ENCODE measurements at places on chromosomes 12 and 14. TPM values are rescaled to one million over a fixed set of nuclear protein-coding genes. Genes with fewer than 3 reads are reported as not detected.
A peak's percentile ranks its signal among the peaks of the same experiment; 100 is the strongest.

LGR5 gene
- 0.31 TPM for total RNA-seq

DPPA3 gene
- total RNA-seq: not detected

DNA sequence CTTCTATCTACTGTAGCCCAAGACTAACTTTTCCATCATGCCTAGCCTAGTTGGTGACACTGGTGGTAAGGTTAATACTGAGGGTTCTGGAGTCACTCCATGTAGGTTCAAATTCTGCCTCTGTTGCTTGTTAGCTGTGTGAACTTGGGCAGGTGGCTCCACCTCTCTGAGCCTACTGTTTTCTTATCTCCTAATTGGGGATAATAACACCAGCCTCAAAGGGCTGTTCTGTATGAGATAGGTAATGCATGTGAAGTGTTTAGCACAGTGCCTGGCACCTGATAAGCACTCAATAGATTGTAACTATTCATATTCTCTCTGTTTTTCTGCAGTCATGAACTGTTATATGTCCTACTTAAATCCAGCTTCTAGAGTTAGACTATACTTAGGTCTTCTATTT lies 17.5 kb upstream of the SPPL3 start:
- no peak for DNase-seq

DNA sequence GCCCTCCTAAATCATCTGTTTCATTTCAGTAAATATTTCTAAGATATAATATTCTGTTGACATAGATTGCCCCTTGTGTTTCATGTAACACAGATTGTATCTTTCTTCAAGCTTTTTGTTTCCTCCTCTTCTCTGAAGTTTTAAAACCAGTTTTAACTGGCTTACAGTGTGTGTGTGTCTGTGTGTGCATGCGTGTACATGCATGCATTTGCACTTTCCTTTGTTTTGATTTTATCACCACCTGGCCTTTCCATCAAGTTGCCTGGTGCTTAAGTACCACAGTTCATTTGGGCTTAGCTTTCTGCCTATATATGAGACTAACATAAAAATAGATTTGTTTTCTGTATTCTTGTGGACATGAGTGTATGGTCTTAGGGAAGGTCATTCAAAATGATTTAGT lies 31.9 kb downstream of the ETNK1 start:
- DNase-seq: no peak

- no peak for DNase-seq
Measured at GRCh38 chr12:3261782-3262359, 184.7 kb downstream of the TSPAN9 start.

DNA sequence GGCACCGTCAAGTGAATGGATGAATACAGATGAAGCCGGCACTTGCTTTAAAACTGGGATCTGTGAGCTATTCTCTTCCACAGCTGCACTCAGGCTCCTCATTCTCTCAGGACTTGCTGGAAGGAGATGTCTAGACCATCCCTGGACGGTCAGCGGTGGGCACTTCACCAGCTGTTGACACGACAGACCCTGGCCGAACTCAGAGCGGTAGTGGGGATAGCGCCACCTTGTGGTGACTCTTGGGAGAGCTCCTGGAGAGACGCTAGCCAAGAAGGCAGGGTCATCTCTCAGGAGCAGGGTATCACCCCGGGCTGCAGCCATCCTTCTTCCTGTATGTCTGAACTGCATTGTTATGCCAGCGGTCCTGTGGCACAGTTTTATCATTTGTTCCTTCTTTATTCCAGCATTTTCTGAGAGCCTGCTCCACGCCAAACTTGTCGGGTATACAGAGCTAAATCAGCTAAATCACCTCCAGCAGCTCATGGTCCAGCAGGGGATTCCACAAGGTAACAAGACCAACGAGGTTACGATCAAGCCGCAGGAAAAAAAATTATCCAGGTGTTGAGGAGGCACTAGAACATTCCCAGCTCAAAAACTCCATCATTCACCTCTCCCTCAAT lies 10.0 kb downstream of the WNT1 start:
- no peak for DNase-seq

SLC2A14 gene
- not detected for total RNA-seq

DNA sequence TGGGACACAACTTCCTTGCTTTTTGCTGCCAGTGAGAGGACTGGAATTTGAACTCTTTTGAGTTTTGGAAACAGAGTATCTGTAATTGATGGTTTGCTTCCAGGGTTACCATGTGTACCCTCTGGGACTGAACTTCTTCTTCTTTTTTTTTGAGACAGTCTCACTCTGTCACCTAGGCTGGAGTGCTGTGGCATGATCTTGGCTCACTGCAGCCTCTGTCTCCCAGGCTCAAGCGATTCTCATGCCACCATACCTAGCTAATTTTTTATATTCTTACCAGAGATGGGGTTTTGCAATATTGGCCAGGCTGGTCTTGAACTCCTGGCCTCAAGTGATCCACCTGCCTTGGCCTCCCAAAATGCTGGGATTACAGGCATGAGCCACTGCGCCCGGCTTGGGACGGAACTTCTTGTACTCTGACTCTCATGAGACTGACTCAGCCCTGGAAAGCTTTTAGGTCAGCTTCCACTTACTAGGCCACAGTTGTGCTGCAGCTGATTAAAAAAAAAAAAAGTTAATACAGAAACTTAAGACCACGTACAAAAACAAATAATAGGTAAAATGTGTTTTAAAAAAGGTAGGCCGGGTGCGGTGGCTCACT lies 15.8 kb downstream of the SEL1L start:
- peak; percentile 72 for DNase-seq

DNA sequence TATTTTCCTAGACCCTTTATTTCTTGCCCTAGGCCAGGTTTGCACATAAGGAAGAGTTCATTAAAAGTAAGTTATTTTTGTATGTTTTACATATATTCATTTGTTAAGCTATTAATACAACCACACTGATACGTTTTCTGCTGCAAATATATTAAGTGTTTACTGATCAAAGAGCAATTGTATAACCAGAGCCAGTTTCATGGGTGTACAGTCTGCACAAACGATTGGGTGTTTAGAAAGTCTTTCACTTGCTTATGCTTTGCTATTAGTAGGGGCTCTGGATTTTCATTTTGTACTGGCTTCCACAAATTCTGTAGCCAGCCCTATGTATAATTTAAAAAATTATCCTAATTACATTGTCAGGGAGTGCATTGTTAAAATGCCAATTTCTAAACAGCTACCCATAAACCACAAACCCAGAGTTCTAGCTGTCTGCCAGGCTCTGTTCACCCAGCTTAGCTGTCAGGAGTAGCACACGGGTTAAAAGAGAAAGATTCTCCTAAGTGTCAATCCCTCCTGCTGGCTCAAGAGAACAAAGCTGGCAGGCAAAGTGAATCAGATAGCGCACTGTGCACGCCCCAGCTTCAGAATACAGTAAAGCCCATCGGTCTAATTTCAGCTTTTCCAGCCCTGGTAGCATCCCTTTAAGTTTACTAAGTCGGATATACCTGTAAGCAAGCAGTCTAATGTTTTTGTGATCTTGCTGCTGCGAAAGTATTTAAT lies 151.0 kb upstream of the LMO3 start:
- no peak for DNase-seq

TFCP2 gene
- 8.6 TPM for total RNA-seq

GRCh38 chr12:55631733-55632132 lies 5.0 kb upstream of the OR10P1 start:
- DNase-seq: no peak

DNA sequence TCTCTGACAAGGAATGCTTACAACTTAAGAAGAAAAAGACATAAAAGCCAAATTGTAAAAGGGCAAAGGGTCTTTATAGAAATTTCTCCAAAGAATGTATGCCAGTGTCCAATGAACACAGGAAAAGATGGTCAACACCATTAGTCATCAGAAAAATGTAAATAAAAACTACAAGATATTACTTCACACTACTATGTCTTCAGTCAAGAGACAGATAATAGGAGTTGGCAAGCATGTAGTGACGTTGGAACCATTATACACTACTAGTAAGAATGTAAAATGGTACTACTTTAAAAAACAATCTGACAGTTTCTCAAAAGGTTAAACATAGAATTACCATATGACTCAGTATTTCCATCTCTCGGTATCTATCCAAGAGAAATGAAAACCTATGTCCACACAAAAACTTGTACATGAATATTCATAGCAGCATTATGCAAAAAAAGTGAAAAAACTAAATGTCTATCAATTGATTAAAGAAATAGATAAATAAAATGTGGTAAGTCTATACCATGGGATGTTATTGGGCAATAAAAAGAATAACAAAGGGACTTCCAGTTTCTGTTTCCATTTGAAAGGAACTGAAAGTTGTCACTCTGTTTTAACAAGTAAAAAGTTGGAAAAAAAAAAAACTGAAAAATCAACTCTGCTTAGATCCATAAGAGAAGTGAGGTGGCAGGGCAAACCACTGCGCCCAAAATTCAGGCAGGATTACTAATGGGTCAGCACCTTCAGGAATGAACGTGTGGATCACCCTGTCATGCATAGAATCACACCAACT lies 69.8 kb downstream of the ALG10B start:
- no peak for DNase-seq

SERPINA10 gene
- total RNA-seq: not detected

DNA sequence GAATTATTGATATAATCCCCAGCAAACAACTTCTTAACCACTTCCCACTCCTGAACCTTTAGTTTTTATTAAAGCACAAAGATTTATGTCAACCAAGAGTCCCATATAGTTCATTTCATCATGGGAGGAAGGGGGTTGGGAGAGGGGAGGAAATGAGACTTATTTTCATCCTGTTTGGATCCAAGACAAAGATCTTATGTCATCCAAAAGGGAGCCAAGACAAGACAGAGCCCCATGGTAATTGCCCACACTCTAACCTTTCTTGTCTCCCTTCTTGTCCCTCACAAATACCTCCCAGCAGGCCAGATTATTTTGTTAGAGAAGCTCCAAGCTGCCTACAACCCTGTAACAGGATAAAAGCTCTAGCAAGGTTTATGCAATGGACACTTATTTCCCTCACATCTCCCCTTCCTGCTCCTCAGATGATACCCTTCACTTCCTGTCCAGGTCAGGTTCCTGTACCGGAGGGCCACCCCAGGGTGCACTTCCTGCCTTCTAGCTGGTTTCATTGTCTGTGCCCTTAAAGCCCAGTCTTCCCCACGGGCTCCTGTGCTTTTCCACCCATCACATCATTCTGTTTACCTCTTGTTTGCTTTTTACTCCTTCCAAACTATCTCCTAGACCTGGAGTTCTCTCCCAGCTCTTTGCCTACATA lies 123.7 kb upstream of the MDM1 start:
- DNase-seq: no peak

DNA sequence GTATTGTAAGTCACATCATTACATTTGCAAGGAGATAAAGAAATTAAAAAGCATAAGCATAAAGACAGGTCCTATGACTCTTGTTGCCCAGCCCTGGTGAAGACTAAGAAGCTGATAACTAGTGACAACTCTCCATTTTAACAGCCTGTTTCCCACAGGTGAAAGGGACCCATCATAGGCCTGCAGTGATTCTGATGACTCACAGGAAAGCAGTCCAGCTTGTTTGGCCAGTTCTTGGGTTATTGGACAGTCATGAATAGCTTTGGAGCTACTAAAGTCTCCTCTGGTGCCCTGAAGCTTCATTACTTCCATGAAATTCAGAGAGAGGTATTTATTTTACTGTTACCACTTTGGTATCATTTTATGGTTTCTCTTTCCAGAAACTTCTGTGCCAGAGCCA lies 55.5 kb upstream of the DYRK2 start:
- no peak for DNase-seq

DNA sequence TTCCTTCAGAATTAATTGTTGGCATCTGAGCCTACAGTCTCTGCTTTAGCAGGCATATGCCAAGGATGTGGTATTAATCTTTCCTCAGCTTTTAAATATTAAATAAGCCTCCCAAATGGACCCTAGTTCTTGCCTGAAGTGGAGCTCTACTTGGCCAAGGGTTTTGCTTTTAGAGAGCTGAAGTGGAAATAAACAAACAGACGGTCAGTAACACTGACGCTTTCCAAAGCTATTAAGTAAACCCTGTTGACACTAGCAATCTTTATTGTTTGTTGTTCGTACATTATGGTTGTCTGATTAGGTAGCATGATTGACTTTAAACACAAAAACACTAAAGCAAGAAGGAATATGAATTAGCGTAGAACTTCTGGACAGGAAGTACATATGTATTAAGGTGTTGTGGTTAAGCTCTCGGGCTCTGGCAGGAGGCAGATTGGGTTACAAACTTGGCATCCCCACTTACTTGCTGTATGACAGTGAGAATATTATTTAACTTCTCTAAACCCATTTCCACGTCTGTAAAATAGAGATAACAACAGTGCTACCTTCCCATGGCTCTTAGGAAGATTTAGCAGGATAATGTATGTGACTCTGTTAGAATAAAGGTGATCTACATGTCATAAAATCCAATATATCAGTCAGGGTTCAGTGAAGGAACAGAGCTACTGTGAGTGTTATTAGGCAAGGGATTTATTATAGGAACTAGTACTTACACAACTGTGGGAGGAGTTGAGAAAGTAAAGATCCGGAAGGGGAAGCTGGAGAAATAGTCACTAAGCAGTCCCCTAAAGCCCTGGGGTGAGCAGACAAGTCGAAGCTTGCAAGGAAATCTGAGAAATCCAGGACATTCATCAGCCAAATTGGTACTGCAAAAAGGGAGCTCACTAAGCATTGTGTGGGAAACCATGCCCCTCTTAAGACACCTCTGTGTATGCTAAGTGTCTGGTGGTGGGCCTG lies 92.2 kb upstream of the ATF7IP start:
- no peak for DNase-seq

DNA sequence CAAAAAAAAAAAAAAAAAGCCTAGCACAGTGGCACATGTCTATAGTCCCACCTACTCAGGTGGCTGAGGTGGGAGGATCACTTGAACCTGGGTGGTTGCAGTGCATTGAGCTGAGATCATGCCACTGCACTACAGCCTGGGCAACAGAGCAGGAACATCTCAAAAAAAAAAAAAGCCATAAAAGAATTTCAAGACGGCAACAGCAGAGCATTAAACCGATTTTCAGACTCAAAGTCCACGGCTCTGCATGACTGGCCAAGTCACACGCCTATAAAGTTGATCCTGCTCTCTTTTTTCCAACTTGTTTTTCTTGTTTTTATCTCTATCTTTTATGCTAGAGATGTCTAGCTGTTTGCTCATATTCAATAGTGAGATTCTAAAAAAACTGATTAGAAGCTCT lies 45.3 kb downstream of the FBXO34 start:
- DNase-seq: no peak

DNA sequence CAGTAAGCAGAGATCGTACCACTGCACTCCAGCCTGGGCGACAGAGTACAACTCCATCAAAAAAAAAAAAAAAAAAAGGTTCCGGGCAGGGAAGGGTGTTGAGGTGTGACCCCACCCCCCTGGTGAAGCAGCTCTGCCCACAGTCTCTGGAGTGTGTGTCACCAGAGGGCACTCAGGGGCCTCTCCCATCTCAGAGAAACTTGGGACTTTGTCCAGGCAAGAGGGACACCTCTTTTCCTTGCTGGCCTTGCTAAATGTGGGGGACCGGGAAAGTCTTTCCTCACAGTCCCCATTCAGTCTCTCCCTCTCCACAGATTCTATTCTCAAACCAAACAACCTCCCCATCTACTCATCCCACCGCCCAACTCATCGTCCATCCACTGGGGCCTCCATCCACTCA lies 43.6 kb downstream of the RFLNA start:
- no peak for DNase-seq

DNA sequence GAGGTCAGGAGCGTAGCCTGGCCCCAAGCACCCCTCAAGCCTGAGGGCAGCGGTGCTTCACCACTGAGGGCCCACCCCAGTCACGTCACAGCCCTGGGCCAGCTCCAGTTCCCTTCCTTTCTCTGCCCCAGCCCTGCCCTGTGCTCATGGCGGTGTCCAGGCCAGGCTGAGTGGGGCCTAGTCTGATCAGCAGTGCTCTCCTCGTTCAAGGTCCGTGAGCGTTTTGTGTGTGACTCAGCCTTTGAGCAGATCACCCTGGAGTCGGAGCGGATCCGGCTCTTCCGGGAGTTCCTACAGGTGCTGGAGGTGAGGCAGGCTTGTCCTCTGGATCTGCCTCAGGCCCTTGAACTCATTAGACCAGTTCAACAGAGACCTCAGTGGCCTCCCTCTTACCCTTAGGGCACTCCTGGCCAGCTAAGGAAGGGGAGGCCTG lies 19.0 kb downstream of the PRPF40B start:
- no peak for DNase-seq

Measured in right atrium auricular region (tissue), 2 donors.